ENCODE measurements at places on chromosomes 7 and 10.

GRCh38 chr7:142800088-142800487 lies 29.3 kb downstream of the PRSS2 start:
- DNase-seq: no peak

GRCh38 chr7:2018569-2019460 lies 213.9 kb downstream of the MAD1L1 start:
- no peak for DNase-seq

DNA sequence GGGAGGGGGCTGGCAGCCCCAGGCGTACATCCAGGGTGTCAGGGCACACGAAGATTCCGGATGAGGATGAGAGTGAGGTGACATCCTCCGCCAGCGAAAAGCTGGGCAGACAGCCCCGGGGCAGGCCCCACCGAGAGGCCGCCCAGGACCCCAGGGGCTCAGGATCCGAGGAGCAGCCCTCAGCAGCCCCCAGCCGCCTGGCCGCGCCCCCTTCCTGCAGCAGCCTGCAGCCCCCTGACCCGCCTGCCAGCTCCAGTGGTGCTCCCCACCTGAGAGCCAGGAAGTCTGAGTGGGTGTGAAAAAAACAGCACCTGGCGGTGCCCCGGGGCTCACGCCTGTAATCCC lies 3.2 kb downstream of the GJD4 start:
- no peak for DNase-seq

- DNase-seq: no peak
Measured at GRCh38 chr10:119947300-119947699, 54.8 kb downstream of the SEC23IP start.

- DNase-seq: no peak
Measured at GRCh38 chr7:141700296-141700847, 1.6 kb downstream of the DENND11 start.

DNA sequence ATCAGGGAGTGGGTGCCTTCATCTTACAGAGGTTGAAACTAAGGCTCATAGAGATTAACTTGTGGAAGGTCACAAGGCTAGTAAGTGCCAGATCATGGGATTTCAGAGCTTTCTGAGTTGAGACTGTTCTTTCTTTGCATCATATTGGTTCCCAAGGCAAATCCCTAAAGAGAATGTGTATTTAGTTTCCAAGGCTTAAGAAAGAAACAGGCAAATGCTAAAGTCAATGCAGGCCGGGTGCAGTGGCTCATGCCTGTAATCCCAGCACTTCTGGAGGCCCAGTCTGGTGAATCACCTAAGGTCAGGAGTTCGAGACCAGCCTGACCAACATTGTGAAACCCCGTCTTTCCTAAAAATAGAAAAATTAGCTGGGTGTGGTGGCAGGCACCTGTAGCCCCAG lies 19.8 kb downstream of the CDK1 start:
- no peak for DNase-seq

- no peak for DNase-seq
Measured at GRCh38 chr10:76523246-76523645, 1091.8 kb downstream of the LRMDA start.

Data from activated T-cell treated with anti-CD3 and anti-CD28 coated beads, Interleukin-2, amount 50 U/mL, for 1 hour (primary cell).